ENCODE measurements at places on chromosomes 6 and 20. TPM values are rescaled to one million over a fixed set of nuclear protein-coding genes. Genes with fewer than 3 reads are reported as not detected.

Gene TRAPPC3L
- total RNA-seq, result not detected

Gene APOBEC2
- total RNA-seq, result 0.66 TPM

Gene EYA2
- total RNA-seq, result 3.2 TPM

Gene CCN6
- not detected for total RNA-seq

Gene RSPO3
- 11.7 TPM for total RNA-seq

Gene SLC22A2
- 0.36 TPM for total RNA-seq

Gene FAM83C
- not detected for total RNA-seq

Gene AHCY
- 89.5 TPM for total RNA-seq

Gene GPX5
- not detected for total RNA-seq

Gene OXT
- total RNA-seq, result not detected

Gene CDSN
- not detected for total RNA-seq

Gene PRICKLE4
- total RNA-seq, result 13.8 TPM

Gene POU5F1
- 0.27 TPM for total RNA-seq

Gene KLC4
- 44.9 TPM for total RNA-seq

Data from sigmoid colon (tissue), 7 donors.